ENCODE measurements at places on chromosomes 1 and 21. TPM values are rescaled to one million over a fixed set of nuclear protein-coding genes. Genes with fewer than 3 reads are reported as not detected.

GRCh38 chr1:29121936-29122681, 1.6 kb downstream of the TMEM200B start:
- H3K36me3 ChIP-seq = peaks cover 6% of the 10 kb centered on the region
- no peak overlapping the region for H3K27ac ChIP-seq
- DNase-seq = peak; percentile 66
- no peaks in the 10 kb centered on the region for H3K4me1 ChIP-seq

The SELP gene
- not detected for total RNA-seq

- no peaks in the 10 kb centered on the region for H3K4me1 ChIP-seq
- no peak overlapping the region for H3K4me3 ChIP-seq
- H3K27ac ChIP-seq = no peak overlapping the region
- H3K36me3 ChIP-seq = no peaks in the 10 kb centered on the region
Observed at GRCh38 chr1:168834225-168834872, 105.3 kb upstream of the DPT start.

DNA sequence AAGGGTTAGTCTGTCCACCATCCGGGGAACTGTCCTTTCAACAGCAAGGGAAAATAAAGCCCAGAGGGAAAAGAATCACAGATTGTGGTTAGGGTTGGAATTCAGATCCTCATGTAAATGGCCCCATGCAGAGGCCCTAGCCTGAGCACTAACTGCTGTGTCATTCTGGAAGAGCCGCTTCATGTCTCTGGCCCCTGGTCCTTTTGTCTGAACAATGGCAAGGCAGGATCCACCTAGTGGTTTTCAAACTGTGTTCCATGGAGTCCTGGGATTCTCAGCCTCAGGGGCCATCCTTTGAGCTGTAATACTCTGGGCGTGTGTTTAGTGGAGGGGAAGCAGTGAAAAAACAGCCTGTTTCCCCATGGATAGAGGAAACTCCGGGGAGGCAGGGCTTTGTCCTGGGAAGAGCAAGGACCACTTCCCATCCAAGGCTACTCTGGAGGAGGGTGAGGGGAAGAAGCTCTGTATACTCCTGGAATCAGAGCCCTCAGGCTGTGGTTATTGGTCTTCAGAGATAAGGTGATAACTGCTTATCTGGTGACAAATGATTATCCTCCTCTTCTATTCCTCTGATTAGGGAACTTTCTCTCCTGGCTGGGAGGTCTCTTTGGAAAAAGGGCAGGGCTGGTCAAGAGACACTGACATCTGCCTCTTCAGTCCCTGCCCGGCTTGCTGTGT, 19.2 kb downstream of the PAX7 start:
- H3K36me3 ChIP-seq = no peaks in the 10 kb centered on the region
- H3K4me1 ChIP-seq = peaks cover 7% of the 10 kb centered on the region
- H3K4me3 ChIP-seq = no peak overlapping the region

- no peak overlapping the region for H3K4me3 ChIP-seq
- no peak for DNase-seq
- peaks cover 35% of the 10 kb centered on the region for H3K4me1 ChIP-seq
Observed at GRCh38 chr1:11335417-11336056, 62.5 kb downstream of the UBIAD1 start.

The PAQR6 gene
- total RNA-seq = 10.8 TPM

GRCh38 chr1:111679541-111679940, 59.7 kb downstream of the INKA2 start:
- no peaks in the 10 kb centered on the region for H3K4me1 ChIP-seq
- H3K27me3 ChIP-seq = peaks cover 2% of the 10 kb centered on the region
- no peak for DNase-seq
- no peak overlapping the region for H3K27ac ChIP-seq
- peaks cover 51% of the 10 kb centered on the region for H3K36me3 ChIP-seq
- H3K4me3 ChIP-seq = no peak overlapping the region

- no peak overlapping the region for H3K27ac ChIP-seq
- H3K4me1 ChIP-seq = no peaks in the 10 kb centered on the region
- no peak overlapping the region for H3K4me3 ChIP-seq
- H3K27me3 ChIP-seq = no peaks in the 10 kb centered on the region
- no peaks in the 10 kb centered on the region for H3K36me3 ChIP-seq
- DNase-seq = no peak
Observed at GRCh38 chr21:29163341-29164115, 33.1 kb downstream of the MAP3K7CL start.

GRCh38 chr1:186079084-186079684, 295.9 kb downstream of the TPR start:
- peaks cover 20% of the 10 kb centered on the region for H3K4me1 ChIP-seq
- H3K4me3 ChIP-seq = no peak overlapping the region
- DNase-seq = peak; percentile 19
- H3K36me3 ChIP-seq = no peaks in the 10 kb centered on the region
- H3K27ac ChIP-seq = peak overlapping the region; percentile 44

- no peaks in the 10 kb centered on the region for H3K27me3 ChIP-seq
- no peaks in the 10 kb centered on the region for H3K4me1 ChIP-seq
- H3K36me3 ChIP-seq = no peaks in the 10 kb centered on the region
- no peak for DNase-seq
Observed at GRCh38 chr1:73475316-73475870, 722.6 kb downstream of the LRRIQ3 start.

GRCh38 chr21:17002594-17003257, 510.1 kb upstream of the CXADR start:
- no peak for DNase-seq
- no peaks in the 10 kb centered on the region for H3K27me3 ChIP-seq
- no peak overlapping the region for H3K4me3 ChIP-seq
- no peaks in the 10 kb centered on the region for H3K4me1 ChIP-seq
- H3K27ac ChIP-seq = no peak overlapping the region

GRCh38 chr1:235073331-235073967, 55.2 kb downstream of the TOMM20 start:
- no peak overlapping the region for H3K4me3 ChIP-seq
- DNase-seq = no peak
- no peak overlapping the region for H3K27ac ChIP-seq
- peaks cover 5% of the 10 kb centered on the region for H3K27me3 ChIP-seq
- H3K4me1 ChIP-seq = peaks cover 19% of the 10 kb centered on the region
- no peaks in the 10 kb centered on the region for H3K36me3 ChIP-seq

DNA sequence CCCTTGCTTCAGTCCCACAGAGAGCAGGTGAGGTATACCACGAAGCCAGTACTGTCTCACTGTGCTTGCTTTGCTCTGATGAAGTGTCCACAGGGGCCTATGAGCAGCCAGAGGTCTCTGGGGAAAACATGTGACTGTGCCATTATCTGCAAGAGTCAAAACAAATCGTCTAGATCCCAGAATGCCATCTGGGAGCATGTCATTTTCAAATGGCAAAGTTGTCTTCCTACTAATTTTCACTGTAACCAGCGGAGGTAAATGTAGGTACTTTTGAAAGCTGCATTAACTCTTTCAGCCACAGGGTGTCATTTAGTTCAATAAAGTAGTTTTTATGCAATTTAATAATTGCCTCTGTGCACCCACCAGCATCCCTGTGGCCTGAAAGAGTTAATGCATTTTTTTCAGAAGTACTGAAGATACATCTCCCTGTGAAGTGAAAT, 173.6 kb upstream of the SGIP1 start:
- peak overlapping the region; percentile 10 for H3K4me3 ChIP-seq
- peak overlapping the region; percentile 57 for H3K27ac ChIP-seq
- no peak for DNase-seq
- H3K27me3 ChIP-seq = no peaks in the 10 kb centered on the region

DNA sequence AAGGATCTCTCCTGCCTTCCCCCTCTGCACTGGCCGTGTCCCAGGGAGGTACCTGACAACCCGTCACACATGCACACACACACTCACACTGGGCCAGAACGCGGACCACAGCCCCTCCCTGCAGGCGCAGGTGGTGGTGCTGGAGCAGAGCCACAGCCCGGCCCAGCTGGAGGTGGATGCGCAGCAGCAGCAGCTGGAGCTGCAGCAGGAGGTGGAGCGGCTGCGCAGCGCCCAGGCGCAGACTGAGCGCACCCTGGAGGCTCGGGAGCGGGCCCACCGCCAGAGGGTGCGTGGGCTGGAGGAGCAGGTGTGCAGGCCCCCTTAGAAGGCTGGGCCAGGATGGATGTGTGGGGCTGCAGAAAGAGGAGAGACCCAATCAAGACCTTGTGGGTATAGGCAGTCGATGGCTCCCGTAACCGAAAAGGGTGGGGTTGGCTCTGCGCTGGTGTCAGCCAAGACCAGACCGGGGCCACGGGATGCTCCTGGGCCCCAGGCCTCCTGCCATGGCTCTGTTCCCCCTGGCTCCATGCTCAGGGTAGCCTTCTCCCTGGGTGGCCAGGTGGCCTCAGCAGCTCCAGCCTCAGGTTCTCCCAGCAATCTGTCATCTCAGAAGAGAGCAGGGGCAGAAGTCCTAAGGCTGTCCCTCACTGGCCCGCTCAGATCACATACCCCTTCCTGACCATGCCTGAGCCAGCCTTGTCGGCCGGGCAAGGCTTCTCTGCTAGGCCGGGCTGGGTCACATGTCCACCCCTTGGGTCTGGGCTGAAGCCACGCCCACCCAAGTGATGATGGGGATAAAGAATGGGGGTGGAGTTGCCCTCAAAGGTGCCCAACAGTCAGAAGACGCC, 8.9 kb downstream of the MFAP2 start:
- peaks cover 7% of the 10 kb centered on the region for H3K27me3 ChIP-seq
- H3K36me3 ChIP-seq = no peaks in the 10 kb centered on the region
- DNase-seq = no peak

- H3K27ac ChIP-seq = no peak overlapping the region
- DNase-seq = no peak
- peaks cover 2% of the 10 kb centered on the region for H3K27me3 ChIP-seq
- H3K4me1 ChIP-seq = no peaks in the 10 kb centered on the region
Observed at GRCh38 chr1:178664278-178664677, 60.8 kb upstream of the RALGPS2 start.

DNA sequence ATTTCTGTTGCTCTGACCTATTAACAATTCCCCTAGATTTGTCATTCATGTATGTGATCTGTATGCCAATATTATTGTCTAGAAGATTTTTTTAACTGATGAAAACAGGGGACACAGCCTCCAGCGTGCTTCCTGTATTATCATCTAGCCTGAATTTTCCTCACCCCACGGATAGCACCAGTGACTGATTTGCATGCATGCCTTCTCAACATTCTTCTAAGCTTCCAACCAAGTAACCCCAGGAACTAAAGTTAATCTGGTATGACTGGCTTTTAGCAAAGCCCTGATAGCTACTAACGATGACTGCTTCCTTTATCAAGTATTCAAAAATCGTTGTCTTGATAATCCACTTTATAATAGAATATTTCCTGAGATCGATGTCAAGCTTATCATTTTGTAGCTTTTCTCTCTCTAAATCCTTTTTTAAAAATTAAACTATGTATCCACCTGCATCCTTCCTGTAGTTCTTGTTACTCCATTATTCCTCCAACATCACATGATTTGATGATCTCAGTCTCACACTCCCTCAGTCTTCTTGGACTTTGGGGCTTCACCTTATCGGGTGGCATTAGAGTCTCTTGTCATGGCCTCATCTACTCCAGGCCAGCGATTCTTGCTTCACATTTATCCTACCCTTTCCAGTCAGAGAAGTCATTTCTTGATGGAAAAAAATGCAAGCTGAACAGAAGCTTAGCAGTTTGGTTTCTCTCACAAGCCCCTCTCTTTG, 19.0 kb downstream of the BCAR3 start:
- no peaks in the 10 kb centered on the region for H3K27me3 ChIP-seq
- peaks cover 19% of the 10 kb centered on the region for H3K4me1 ChIP-seq
- H3K4me3 ChIP-seq = no peak overlapping the region
- H3K27ac ChIP-seq = no peak overlapping the region
- no peak for DNase-seq

The SPOCD1 gene
- 0.74 TPM for total RNA-seq

The LRIF1 gene
- total RNA-seq = 21.1 TPM

The AADACL3 gene
- not detected for total RNA-seq
